CD4-positive, CD25-positive, alpha-beta regulatory T cell (primary cell): ENCODE measurements at places on chromosomes 5 and 9.

DNA sequence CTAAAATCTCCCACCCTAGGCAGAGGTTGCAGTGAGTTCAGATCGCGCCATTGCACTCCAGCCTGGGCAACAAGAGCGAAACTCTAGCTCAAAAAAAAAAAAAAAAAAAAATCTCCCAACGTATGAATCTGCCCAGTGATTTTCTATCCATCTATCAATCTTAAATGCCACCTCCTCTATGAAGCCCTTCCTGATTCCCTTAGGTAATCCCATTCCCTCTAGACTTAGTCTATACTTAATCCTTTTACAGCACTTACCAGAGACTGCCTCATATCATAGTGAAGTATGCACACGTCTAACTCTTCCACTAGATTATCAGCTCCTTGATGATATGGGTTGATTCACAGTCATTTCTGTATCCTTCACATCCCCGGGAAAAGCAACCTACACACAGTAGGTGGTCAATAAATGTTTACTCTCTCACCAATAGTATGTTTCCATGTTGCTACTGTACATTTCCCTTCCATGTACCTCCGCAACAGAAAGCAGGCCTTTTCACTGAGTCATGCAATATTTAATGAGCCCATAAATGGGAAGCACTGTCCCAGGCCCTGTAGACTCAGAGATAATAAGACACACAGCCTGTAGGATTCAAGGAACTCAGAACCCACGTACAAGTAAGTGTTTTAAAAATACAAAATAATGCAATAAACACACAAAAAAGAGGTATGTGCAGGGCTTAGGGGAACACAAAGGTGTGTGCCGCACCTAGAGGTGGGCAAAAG, 1.2 kb downstream of the DROSHA start:
- DNase-seq, result peak; percentile 3

DNA sequence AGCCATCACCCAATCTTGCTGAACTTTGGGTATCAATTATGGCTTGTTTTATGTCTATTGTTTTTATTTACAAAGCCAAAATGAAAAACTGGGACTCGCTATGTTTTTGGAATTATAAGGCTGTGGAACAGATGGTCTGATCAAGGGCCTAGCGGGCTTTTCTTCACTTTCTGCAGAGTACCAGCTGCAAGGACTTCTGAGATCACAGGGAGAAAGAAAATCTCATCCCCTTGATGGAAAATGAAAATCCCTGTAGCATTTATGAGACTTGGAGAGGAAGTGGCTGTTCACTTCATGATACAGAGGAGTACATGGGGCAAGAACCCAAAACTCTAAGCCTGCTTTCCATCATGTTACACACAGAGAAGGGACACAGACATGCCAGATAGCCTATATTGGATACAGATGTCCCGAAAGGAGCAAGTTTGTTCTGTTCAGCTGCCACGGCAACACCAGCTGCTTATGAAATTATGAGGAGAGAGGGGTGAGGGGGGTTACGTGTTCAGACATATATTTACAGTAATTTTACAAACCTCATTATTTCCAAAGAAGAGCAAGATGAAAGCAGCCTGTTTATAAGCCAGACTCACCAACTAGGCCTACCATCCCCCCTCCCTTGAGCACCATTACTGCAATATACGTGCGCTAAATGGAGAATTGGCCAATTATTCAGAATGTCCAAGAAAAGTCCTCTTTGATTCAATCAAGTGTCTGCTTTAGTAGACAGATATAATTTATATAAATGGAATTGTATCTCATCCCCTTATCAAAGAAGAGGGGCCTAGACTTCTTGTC, 220.0 kb downstream of the MARCHF11 start:
- DNase-seq, result no peak

- no peak for DNase-seq
These were observed 51.7 kb upstream of the FAM240B start for GRCh38 chr9:38771593-38771992.

DNA sequence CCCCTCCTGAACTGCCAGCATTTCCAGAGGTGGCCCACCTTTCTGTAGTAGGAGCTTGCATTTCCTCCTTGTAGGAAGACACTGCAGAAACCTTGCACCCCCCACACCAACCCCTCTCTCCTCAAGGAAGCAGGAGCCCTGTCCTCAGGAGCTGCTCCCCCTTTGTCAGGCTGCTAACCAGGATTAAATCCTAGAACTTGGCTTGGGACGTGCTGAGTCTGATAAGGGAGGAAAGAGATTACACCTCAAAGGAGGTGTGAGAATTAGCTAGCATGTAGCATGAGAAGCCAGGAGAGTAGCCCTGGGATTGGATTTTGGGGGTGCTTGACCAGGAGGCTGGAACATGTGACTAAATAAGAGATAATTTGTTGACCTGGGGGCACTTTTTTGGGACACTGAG, 119.8 kb upstream of the ALDH1B1 start:
- DNase-seq, result no peak

- DNase-seq, result no peak
These were observed 3.1 kb downstream of the QRFP start for GRCh38 chr9:130893341-130894101.

- DNase-seq, result no peak
These were observed 536.9 kb upstream of the ZNF608 start for GRCh38 chr5:125283372-125283771.

DNA sequence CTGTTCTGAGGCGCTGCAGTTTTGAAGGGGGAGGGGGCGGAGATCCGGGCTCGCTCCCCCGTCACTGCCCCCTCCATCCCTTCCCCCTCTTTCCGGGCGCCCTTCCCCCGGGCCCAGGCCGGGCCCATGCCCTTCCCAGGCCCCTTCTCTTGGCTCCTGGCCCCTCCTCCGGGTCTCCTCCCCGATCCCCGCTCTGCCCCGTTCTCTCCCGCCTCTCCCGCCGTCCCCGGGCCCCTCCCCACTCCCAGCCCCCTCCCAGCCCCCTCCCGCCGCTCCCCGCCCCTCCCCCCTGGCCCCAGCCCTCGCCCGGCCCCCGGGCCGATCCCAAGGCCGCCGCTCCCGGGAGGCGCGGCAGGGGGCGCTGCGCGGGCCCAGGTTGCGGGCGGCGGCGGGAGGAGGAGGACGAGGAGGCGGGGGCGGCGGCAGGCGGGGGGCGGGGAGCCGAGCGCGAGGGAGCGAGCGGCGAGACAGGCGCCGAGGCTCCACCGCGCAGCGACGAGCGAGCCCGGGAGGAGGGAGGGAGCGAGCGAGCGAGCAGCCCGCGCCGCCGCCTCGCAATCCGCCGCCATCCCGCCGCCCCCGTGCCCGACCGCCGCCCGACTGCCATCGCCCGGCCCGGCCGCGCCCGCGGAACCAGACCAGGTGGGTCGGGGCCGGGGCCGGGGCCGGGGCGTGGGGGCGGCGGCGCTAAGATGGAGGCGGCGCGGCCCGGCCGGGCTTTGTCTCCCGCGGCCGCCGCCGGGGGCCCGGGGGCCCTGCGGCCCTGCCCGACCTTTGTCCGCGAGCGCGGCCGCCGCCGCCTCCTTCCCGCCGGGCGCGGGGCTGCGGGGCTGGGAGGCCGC, at the start of gene PRRC2B:
TSS of gene PRRC2B (plus strand) at position 465 of the 842 bp plus-strand sequence. CDS start 36,059 bp downstream, outside the sequence.
- peak; percentile 87 for DNase-seq

GRCh38 chr9:128020692-128021091, 39.9 kb upstream of the EEIG1 start:
- no peak for DNase-seq

DNA sequence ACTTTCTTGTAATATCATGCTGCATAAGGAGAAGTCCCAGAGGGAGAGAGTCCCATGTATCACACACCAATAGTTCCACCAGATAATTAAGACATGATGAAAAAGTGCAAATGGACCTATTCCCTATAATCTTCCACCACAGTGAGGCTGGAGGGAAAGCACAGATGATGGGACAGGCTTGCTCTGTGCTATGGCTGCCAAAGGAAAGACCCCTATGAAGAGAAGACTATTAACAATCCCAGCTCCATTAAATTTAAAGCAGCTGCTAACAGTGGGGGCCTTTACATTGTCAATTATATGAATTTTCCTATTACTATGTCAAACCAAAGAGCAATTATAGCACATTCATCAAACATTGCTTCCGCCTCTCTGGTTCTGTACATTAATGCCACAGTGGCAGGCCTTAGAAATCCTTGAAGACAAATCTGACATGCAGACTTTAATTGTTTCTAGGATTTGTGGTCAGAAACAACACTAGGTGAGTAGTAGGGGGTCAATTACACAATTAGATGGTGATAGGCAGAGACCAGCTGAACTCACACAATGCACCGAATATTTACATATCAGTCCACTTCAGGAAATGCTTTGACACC, 551.3 kb downstream of the TLE1 start:
- DNase-seq, result no peak
